ENCODE measurements at places on chromosomes 16 and 17.

- no peak for DNase-seq
Observed at GRCh38 chr17:3524024-3524423, 33.6 kb downstream of the TRPV3 start.

DNA sequence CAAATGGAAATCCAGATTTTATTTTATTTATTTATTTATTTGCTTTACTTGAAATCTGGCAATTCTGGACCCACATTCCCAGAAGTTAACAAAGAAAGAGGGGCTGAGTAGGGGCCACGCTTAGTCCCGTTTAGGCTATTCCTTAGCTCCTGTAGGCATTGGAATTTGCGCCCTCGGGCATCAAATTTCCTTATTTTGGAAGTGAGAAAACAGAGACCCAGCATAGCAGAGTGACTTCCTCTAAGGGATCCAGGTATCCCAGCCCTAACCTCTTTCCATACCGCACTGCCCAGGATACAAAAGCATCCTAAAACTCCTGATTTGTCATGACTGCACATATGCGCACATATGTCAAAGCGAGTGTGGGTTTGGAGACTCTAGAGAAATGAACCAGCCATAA, 19.0 kb upstream of the SMG1 start:
- DNase-seq: no peak

- no peak for DNase-seq
Observed at GRCh38 chr16:84608282-84608681, 9.6 kb downstream of the COTL1 start.

GRCh38 chr16:3776316-3776715, 59.0 kb upstream of the TRAP1 start:
- DNase-seq: no peak

- DNase-seq: no peak
Observed at GRCh38 chr17:31740611-31741082, 118.4 kb downstream of the COPRS start.

DNA sequence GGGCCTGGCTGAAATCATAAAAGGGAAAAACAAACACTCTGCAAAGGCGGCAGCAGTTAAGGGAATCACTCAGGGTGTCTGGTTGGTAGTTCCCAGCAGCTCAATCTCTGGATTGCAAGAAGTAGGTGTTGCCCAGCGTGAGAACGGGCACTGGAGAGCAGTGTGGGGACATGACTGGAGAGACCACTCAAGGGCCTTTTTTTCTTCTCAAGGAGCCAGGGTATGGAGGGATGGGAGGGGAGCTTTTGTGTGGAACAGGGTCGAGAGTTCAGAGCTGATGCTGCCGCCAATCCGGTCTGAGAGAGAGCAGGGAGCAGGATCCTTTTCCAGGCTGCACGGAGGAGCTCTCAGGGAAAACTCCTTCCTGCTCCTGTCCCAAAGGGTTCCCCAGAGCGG, 15.2 kb downstream of the SCNN1B start:
- DNase-seq: no peak

DNA sequence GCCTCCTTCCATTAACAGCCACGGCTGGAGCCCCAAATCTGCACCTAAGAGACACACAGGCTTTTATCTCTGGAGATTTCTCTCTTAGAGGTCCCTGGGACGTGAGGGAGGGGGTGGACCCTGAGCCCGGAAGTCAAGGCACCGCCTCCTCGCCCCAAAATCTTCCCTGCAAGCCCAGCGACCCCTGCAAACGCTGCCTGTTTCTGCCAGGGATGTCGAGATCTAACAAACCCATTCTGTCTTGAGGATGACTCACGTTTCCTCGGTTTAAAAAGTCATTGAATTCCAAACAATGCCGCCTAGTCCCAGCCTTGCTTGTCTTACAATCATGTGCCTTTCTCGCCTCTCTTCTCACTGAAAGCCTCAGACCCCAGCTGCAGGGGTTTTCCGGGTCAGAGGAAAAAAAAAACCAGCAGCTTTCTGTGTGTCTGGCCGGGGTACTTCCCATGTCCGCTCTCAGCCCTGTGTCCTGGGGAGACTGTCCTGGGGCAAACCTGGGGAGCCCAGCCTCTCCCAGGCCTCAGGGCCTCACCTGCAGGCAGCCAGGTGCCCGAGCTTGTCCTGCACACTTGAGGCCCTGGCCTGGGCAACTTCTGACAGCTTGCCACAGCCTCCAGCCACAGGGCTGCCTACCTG, 15.4 kb downstream of the ARL2BP start:
- DNase-seq: no peak

DNA sequence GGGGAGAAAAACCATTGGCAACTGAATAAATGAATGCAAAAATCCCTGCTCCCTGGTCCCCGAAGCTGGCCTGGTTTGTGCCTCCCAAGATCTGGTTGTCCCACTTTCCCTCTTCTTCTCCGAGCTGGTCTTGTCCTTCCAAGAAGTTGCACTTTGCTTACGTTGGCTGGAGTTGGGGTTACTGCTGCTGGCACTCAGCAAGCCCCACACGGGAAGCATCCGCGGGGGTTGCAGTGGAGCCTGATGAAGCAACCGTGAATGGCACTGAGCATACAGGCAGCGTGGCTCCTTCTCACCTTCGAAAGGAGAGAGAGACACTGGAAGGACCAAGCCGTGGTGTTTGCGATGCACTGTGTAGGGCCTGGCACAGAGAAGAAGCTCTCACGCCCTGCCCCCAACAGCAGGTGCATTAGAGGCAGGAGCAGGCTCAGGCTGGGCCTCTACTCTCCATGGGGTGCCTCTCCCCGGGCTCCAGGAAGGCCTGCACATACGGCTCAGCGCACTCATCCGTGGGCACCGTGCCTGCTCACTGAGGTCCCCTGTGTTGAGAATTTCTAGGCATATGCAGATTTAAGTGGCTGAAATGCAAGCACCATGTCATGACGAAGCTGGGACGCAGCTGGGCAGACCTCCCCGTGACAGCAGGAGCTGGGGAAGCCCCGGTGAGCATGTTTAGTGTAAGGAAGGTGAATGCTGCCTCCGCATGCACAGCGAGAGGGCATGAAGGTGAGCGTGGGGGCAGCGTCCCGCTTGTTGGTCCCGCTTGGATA, 12.1 kb downstream of the CA5A start:
- peak; percentile 41 for DNase-seq

DNA sequence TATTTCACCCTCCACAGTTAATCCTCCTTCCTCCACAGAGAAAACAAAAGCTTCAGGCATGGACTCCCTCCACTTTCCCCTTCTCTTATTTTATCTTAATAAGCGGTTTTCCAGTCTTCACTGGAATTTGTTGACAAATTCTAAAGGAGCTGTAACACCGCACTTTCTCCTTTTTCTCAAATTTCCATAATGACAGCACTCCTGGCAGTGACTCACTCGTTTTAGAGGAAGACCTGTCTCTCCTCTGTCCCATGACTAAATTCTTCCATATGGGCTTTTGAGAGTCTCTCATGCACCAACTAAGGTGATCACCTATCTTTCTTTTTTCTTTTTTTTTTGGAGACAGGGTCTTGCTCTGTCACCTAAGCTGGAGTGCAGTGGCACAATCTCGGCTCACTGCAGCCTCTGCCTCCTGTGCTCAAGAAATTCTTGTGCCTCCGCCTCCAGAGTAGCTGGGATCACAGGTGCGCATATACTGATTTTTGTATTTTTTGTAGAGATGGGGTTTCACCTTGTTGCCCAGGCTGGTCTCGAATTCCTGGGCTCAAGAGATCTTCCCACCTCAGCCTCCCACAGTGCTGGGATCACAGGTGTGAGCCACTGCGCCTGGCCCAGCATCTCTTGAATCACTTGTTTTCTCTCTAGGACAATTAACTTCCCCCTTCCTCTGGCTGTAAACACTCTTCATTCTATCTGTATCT, 7.7 kb downstream of the ITGAM start:
- no peak for DNase-seq

Data from NAMALWA (cell line).